Daoy (cell line): ENCODE measurements at places on chromosomes 1 and 21.

DNA sequence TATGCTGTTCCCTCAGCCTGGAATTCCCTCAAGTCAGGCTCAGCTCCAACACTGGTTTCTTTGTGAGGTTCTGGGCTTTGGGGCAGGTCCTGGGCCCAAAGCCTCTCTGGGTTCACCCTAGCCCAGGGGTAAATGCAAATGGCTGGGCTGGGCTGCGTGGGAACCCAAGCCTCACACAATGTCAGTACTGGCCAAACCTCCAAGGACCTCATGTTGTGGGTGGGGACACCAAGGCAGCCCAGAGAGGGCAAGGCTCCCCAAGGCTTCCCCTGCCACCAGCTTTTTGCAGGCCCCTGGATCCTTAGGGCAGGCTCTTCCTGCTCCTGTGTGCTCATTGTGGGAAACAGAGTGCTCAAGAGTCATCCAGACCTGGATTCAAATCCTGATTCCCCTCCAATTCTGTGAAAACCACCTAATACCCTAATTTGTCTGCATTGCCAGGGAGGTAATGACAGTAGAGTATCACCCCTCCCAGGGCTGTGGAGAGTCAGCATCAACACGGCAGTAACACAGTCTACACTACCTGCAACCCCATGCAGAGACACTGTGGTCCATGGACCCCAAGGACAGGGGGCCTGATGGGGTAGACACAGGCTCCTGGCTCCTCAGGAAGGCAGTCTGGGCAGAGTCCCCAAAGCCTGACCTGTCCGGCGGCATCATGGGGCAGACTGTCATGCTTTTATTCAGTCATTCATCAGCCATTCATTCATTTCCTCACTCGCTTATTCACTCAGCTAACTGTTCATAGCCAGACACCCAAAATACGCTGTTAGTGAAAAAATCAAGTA, 85.7 kb downstream of the DMRTB1 start:
- no peak for DNase-seq

GRCh38 chr1:42964044-42964812, 5.6 kb upstream of the SLC2A1 start:
- no peak for DNase-seq

DNA sequence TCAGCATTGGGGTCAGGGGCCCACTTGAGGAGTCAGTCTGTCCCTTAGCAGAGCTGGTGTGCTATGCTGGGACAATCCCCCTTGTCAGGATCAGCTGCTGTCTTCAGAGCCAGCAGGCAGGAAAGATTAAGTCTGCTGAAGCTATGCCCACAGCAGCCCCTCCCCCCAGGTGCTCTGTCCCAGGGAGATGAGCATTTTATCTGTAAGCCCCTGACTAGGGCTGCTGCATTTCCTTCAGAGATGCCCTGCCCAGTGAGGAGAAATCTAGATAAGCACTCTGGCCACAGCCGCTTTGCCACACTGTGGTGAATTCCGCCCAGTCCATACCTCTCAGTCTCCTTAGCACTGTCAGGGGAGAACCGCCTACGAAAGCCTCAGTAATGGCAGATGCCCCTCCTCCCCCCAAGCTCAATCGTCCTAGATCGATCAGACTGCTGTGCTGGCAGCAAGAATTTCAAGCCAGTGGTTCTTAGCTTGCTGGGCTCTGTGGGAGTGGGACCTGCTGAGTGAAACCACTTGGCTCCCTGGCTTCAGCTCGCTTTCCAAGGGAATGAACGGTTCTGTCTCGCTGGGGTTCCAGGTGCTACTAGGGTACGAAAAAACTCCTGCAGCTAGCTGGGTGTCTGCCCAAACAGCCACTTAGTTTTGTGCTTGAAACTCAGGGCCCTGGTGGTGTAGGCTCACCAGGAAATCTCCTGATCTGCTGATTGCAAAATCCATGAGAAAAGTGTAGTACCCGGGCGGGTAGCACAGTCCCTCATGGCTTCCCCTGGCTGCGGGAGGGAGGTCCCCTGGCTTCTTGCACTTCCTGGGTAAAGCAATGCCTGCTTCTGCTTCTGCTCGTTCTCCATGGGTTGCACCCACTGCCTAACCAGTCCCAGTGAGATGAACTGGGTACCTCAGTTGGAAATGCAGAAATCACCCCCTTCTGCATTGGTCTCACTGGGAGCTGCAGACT, 25.1 kb upstream of the TP53BP2 start:
- DNase-seq = no peak

GRCh38 chr1:17125756-17126237, 6.5 kb upstream of the PADI2 start:
- DNase-seq = peak; percentile 89

- no peak for DNase-seq
Measured at GRCh38 chr1:217781056-217781455, 149.9 kb downstream of the SPATA17 start.
